LHCN-M2 (cell line): ENCODE measurements at places on chromosomes 2 and 18.

DNA sequence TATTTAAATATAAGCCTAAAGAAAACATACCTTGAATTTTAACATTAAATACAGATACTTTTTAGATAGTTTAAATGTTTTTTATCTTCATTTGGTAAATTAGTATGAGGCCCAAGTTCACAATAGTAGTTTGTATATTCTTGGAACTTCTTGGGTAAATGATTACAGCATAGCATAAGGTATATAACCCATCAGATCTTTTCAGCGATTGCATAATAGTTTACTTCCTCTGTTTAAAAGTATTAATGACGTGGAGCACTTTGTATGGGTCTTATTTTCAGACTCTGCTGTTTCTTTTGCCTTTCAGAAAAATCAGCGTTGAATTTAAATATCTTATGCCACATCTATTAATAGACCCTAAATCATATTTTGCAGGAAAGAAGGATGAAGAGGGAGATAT, 60.2 kb downstream of the CHRNA1 start:
- no peak for DNase-seq

DNA sequence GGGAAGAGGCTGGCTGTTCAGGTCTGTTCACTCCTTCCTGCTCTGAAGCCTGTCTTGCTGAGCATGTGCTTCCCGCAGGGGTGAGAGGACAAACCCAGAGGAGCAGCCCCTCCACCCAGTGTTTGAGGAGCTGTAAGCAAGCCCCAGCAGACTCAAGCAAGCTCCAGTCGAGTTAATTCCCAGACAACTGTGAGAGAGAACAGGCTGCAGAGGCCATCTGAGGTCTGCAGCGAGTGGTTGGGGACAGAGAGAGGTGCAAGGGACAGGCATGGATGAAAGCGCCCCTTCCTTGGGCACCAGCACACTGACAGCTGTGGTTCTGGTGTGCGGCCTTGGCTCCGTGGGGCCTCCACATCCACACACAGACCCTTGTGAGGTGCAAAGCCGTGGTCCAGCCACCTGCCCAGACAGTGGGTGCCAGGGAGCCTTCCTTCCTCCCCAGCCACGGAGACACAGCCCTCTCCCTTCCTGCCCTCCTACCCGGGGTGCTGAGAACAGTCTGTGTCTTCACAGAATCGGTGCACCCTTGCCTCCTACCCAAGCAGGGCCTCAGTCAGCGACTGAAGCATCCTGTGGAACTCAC, 36.2 kb downstream of the MAL start:
- no peak for DNase-seq

DNA sequence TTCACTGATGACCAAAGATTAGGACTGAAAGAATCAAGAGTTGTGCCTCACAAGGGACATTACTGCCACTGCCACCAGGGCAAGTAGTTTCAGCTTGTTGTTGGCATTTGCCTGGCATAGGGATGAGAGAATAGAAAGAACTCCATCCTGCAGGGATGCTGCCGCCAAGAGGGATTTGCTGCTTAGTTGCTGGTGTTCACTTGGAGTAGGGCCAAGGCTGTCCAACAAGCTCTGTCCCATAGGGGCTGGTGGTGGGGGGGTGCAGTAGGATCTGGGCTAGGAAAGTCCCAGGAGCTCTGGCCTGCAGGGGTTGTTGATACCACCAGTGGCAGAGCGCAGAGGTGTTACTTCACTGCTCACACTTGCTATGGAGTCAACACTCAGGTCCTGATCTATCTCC, 84.9 kb upstream of the MGAT4A start:
- DNase-seq = no peak

DNA sequence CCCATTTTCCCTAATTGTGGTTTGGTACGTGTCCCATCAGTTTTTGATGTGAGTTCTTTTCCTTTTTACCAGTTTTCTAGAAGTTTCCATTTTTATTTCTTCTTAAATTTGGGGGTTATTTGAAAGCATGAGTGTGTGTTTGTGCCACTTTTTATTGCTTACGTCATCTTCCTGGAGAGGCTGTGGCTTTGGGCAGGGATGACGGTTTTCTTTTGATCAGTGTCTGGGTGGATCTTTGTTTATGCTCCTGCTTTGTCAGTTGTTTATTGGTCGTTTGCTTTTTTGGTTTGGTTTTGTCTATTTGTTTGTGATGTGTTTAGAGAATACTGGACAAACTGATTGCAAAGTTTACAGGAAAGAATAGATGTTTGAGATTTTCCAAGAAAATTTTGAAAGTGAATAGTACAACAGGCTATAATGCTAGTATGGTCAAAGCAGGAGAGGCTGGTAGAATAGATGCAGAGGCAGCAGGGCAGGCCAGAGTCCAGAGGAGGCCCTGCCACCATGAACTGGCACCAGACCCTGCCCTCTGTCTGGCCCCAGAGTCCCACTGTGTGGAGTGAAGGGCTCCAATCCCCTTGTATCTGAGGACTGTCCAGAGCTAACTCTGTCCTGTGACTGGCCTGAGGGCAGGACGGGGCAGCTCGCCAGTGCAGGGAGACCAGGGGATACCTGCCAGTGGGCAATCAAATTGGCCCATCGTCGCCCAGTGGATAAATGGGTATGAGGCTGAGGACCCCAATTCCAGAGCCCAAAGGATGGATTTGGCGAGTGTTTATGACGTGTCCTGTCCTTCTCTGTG, 23.4 kb upstream of the SNED1 start:
- peak; percentile 25 for DNase-seq

- DNase-seq = no peak
These were observed 688.6 kb downstream of the NRXN1 start for GRCh38 chr2:50343150-50343830.

DNA sequence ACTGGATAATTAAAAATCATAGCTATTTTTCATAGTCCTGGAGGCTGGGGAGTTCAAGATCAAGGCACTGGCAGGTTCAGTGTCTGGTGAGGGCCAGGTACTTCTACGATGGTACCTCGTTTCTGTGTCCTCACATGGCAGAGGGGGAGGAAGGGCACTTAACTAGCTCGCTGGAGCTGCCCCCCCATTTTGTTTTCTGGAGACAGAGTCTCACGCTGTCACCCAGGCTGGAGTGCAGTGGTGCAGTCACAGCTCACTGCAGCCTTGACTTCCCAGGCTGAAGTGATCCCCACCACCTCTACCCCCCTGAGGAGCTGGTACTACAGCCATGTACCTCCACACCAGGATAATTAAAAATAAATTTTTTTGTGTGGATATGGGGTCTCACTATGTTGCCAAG, 40.3 kb downstream of the ASB1 start:
- DNase-seq = no peak

DNA sequence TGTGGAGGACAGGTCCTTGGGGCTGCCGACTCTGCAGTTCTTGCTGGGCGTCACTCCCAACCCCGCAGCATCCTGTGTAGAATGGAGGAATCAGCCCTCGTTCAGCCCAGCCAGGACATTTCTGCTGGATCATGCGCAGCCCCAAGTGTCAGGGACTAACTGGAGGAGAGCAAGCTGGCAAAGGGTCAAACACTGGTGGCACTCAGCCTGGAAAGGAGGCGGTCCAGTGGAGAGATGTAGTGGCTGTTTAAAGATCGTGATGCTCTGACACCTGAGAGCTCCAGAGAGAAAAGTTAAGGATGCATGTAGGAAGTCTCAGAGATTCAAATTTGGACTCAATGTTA, 63.6 kb upstream of the SH3RF3 start:
- DNase-seq = no peak

- no peak for DNase-seq
These were observed 171.8 kb downstream of the CDH2 start for GRCh38 chr18:28005164-28005563.

DNA sequence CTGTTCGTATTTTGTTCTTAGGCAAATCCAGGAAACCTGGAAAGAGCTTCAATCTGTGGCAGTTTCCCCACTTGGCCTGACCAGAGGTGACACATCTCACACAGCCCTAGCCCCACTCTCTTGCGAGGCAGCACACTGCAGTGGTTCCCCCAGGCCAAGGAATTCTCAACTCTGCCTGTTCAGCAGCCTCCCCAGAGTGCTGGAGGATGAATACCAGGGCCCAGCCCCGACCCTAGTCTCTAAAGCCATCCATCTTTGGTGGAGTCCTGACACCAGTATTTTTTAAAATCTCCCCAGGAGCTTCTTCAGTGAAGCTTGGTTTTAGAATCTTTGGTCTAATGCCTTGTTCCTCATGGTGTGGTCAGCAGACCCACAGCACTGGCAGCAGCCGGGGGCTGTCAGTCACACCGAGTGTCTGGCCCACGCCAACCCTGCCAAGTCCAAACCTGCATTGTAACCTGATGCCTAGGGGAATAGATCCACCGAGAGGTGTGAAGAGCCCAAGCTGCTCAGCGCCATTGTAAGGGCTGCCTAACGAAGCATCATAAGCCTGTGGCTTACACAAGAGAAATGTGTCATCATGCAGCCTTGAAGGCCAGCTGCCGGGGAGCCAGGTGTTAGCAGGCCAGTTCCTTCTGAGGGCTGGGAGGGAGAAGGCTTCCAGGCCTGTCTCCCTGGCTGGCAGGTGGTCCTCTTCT, 428.7 kb upstream of the ID2 start:
- DNase-seq = no peak

GRCh38 chr18:28175930-28176697, 816 bp downstream of the CDH2 start:
- DNase-seq = peak; percentile 44

- DNase-seq = no peak
These were observed 668.2 kb upstream of the HS6ST1 start for GRCh38 chr2:128986867-128987268.

GRCh38 chr2:116511426-116511825, 1303.1 kb upstream of the DDX18 start:
- DNase-seq = no peak

GRCh38 chr2:122707224-122707824, 951.9 kb downstream of the TSN start:
- DNase-seq = no peak

- DNase-seq = no peak
These were observed 432.2 kb upstream of the KLHL29 start for GRCh38 chr2:22952656-22953225.

DNA sequence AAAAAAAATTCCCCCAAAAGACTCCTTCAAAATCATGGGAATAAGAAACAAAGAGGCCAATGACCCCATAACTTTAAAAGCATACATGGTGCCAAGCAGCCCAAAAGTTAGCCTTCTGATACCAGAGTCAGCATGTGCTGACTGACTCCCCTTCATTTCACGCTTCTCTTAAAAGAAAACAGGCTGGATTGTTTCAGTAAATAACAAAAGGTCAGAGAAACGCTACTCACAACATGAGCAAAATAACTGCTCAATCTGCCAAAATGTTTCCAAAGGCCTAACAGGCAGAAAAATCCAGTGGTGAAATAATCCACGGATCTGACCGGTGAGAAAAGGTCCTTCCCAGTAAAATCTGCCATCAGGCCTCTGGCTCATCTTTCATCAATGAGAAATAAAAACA, 71.6 kb downstream of the BCL2 start:
- no peak for DNase-seq

- DNase-seq = no peak
These were observed 226.3 kb downstream of the SH3RF3 start for GRCh38 chr2:109355192-109355843.

- no peak for DNase-seq
These were observed 21.1 kb downstream of the EMX1 start for GRCh38 chr2:72938455-72938854.

DNA sequence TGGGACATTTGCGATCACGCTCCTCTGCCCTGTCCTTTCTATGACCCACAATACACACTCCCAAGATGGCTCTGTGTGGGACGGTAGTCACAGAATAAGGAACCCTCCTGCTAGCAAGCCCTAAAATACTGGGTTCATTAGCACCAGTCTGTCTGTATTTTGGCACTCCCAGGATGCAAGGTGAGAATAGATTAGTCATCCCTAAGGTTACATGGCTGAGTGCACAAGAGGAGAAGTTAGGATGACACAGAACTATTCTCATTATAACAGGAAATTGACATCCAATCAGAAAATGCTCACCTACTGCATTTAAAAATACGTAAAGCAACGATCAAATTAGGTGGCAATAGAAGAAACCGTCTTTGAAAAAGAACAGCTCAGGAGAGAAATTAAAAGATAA, 590.2 kb downstream of the EPHA4 start:
- DNase-seq = no peak

DNA sequence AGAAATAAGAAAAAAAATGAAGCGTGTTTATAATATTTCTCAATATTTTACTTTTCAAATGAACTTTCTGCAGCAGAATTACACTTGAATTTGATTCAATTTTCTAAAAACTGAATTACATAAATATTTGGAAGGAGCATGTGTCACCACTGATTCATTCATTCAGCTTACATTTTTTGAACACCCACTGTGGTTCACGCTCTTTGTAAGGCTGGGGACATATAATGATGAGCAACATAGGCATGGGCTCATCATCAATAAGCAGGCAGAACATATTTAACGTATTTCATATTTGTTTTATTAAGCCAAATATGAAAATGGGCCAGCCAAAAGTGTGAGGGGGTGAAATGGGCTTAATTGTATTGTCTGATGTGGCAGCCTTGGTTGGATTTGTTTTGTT, 209.1 kb downstream of the CTNNA2 start:
- DNase-seq = no peak

- no peak for DNase-seq
These were observed 310.8 kb downstream of the GALR1 start for GRCh38 chr18:77560341-77560992.

DNA sequence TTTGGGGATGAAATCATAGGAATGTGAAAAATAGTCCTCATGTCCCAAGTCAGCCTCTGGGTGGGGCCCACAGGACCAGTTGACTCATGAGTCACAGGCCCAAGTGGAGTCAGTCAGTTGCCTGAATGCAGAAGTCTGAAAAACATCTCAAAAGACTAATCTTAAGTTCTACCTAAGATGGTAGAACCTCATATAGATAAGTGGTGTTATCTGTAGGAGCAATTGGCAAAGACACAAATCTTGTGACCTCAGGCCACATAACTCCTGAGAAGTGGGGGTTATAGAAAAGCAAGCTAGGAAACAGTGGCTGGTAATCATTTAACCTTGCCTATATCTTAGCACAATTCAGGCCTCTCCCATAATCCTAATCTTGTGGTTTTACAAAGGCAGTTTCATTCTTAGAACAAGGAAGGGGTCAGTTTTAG, 257.1 kb upstream of the SPOPL start:
- DNase-seq = peak; percentile 55

DNA sequence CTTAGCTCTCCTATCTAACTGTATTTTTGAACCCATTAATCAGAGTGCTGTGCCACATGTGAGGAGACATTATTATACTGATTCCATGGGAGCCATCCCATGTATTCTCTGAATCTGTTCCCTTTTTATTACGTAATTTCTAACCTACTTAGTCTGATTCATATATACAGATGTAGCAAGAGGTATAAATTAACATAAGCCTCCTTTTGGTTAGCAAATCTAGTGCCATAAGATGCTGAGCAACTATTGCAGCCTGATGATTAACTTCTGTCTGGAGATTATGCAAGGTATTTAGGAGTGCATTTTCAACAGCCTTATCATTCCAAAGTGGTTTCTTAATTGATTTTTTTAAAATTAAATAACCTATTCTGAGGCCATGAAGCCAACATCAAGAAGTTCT, 114.1 kb upstream of the MSH2 start:
- DNase-seq = peak; percentile 56

DNA sequence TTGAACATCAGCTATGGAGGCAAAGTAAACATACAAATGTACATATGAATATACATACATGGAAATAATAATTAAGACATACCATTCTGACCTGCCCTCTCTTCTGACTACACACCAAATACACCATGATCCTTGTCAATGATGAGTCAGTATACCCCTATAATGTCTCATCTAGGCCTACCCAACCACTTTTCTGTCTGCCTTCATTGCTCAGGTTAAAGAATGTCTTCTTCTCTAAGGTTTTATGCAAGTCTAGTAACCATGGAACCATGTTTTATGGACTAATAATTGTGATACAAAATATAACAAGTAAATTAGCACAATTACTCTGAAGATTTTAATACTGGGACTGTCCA, 128.7 kb downstream of the NCKAP5 start:
- no peak for DNase-seq

- no peak for DNase-seq
These were observed 71.1 kb downstream of the CIB4 start for GRCh38 chr2:26570083-26570430.
